ENCODE measurements at places on chromosomes 6 and 20.

DNA sequence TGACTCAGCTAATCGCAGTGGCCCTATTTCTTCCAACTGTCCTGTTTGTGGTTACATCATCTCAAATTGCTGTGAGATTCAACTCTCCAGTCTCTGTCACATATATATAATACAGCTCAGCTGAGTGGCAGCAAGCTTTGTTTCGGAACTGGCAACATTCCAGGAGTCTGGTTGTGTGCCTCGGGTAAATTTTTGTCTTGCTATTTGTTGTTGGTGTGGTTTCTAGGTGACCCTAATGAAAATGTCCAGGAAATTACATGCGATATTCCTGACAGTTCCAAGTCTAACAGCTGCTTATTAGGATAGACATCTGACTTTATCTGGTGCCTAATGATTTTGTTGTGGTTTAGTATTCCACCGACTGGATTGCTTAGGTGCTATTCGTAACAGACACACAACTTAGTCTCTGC lies 581.8 kb downstream of the CD109 start:
- no peak for DNase-seq

DNA sequence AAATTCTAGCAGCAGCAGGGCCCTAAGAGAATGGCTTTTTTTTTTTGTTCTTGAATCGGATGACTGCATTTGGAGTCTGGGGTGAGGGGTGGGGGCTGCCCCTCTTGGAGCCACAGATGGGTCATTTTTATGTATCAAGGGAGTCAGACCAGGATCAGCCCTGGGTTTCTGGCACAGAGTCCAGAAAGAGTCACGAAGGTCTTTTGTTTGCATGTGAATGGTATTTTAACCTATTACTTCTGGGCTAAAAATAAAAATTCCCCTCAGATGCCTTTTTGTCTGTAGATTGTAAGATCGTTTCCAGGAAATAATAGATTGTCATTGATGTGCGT lies 72.5 kb downstream of the PHACTR3 start:
- DNase-seq, result no peak

DNA sequence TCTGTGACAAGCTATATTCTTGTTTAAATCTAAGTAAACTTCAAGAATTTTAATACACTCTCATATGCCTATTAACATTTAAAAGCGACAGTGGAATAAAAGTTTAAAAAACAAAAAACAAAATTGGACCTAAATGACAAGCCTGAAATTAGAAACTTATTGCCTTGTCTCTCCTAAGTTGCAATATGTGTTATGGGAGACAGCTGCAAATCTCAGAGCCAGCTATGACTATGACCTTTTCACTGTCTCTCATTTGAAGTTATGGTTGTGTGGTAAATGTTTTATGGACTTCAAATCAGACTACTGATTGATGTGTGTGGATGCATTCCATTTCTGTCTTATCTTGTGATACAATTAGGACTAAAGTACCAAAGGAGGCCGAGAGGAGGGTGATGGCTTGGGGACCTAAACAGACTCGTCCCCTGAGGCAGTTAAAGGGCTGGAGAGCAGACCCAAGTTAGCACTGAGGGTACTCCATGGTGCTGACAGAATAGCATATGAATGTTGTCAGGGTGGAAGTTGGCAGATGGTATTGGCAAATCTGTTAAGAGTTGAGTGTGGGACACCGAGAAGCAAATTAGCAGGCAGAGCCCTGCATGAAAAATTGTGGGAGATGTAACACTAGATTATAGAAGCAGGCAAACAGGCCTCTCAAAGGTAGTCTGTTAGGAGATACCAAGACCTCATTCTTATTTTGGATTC lies 930.1 kb upstream of the MAN1A1 start:
- no peak for DNase-seq

DNA sequence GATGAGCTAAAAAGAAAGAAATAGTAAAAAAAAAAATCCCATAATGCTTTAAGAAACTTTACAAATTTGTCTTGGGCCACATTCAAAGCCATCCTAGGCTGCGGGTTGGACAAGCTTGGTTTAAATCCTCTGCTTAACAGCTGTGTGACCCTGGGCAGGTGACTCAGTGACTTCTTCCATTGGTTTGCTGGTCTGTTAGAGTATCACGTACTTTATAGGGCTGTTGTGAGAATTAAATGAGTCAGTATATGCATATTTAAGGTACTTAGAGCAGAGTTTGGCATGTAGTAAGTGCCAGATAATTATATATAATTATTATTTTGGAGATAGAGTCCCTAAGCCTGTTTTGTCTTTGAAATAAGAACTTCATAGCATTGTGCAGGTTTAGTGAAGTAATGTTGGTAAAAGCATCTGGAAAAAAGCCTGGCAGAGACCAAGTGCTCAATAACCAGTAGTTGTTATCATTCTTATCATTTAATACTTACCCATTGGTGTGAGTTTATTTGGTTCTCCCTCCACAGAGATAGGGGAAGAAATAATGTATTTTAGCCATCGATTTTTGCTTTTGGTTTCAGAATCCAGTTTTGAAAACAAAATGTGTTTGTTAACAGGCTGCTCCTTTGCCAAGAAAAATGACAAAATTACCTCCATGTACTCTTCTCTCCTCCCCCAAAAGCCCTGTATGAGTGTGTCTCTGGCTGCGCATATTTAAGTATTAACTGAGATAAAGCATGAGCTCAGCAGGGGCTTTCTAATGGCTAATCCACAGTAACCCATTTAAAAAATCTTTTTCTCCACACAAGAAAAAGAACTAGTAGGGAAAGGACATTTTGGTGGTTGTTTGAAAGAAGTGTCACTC lies 67.2 kb downstream of the FOXO3 start:
- DNase-seq, result no peak

DNA sequence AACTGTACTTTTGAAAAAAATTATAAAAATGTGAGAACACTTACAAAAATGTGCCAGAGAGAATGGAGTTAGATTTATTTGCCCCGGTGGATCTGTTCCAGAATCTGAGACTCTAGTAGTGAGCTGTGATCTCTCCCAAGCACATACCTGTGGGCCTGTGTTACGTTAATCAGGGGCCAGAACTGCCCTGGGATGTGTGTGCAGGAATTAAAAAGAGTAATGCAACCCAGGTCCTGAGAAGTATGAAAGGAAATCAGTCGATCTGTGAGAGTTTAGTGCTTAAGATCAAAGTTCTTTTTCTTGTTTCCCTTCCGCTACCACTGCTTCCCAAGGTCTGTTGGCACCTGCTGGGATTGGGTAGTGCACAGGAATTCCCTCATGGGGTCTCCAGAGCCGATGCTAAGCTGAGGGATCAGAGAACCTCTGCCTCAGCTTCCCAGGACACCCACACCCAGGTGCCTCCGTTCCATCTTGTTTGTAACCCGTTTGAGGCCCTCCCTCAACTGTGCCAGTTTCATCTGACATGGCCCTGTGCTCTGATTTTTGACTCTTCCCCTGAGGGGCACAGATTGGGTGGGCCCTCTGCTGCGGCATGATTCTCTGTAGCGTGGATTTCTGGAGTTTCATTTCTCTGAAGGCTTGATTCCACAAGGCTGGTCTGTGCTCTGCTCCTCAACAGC lies 87.7 kb downstream of the RREB1 start:
- no peak for DNase-seq

- no peak for DNase-seq
Measured at GRCh38 chr6:116266803-116267202, 12.9 kb downstream of the TSPYL1 start.

DNA sequence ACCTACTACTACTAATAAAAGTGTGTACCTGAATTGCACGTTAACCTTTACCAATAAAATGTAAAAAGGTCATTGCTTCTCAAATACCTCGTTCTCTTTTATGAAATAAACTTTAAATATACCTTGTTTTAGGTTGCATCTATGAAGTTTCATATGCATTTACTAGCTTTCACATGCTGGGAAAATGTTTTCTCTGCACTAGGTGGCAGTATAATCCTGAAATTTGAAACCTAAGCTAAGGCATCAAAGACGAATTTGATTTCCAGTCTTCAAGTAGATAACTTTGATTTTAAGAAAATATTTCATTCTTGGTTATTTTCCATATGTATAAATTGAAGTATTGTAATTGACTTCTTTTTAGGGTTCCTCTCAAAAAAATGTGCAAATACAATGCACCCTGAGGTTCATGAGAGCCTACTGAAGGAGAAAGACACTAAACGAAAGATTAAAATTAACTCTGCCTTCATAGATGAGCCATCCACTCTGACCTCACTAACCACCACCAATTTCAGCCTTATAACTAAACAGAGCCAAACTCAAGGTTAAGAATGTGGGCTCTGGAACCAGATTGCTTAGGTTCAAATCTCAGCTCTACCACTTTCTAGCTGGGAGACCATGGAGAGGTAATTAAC lies 7.3 kb upstream of the COL9A1 start:
- no peak for DNase-seq

- DNase-seq, result no peak
Measured at GRCh38 chr6:170243791-170244291, 47.0 kb downstream of the DLL1 start.

DNA sequence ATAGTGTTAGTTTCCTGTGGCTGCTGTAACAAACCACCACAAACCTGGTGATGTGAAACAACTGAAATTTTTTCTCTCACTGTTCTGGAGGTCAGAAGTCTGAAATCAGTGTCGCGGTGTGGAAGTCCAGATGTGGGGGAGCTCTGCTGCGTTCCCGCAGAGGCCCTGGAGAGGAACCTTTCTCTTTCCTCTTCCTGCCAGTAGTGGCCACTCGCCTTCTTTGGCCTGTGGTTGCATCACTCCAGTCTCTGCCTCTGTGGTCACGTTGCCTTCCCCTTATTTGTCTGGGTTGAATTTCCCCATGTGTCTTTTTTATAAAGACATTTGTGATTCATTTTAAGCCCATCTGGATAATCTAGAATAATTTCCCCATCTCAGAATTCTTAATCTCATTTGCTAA lies 295.5 kb upstream of the FLRT3 start:
- DNase-seq, result peak; percentile 25

- no peak for DNase-seq
Measured at GRCh38 chr6:134470457-134470975, 152.6 kb upstream of the SGK1 start.

DNA sequence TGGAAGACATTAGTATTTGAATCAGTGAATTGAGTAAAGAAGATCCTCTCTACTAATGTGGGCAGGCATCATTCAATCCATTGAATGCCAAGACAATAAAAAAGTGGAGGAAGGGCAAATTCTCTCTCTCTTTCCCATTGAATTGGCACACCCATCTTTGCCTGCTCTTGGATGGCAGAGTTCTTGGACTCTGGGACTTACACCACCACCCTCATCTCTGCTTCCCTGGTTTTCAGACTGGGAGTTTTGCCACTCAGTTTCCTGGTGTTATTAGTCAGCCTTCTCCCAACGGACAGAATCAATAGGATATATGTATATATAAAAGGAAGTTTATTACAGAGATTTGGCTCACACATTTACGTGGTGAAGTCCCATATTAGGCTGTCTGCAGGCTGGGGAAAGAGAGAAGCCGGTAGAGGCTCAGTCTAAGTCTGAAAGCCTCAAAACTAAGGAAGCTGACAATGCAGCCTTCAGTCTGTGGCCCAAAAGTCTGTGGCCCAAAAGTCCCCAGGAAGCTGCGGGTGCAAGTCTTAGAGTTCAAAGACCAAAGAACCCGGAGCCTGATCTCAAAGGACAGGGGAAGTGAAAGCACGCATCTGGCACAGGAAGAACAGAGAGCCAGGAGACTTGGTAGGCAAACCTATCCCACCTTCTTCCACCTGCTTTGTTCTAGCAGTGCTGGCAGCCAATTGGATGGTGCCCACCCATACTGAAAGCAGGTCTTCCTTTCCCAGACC lies 64.4 kb downstream of the SMPDL3A start:
- no peak for DNase-seq

- no peak for DNase-seq
Measured at GRCh38 chr6:126475449-126475848, 135.5 kb downstream of the CENPW start.

DNA sequence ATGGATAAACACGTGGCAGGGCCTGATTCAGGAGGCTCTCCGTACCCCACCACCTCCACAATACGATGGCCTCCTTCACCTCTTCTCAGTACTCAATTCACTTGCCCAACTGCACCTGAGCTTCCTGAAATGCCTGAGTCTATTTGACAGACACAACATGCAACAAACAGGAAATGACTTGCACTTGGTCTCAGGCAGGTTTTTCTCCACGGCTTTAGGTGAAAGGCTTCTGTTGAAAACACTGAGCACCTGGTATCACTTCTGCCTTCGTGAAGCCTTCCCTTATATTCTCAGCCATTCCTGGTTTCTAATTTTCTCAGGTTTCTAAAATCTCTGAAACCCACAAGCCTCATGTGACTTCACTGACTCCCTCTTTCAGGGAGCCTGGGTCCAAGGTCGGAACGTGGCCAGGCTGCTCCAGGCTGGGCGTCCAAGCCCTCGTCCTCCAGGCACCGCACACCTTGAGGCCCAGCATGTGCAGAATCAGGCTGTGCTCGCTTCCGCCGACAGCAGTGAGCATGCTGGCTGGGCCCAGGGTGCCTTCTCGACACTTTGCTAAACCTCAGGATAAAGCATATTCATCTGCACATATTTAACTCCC lies 34.7 kb downstream of the TAF4 start:
- DNase-seq, result no peak

- DNase-seq, result no peak
Measured at GRCh38 chr20:35539756-35540212, 2.1 kb upstream of the ERGIC3 start.

- no peak for DNase-seq
Measured at GRCh38 chr20:44772636-44773035, 27.0 kb downstream of the KCNK15 start.

DNA sequence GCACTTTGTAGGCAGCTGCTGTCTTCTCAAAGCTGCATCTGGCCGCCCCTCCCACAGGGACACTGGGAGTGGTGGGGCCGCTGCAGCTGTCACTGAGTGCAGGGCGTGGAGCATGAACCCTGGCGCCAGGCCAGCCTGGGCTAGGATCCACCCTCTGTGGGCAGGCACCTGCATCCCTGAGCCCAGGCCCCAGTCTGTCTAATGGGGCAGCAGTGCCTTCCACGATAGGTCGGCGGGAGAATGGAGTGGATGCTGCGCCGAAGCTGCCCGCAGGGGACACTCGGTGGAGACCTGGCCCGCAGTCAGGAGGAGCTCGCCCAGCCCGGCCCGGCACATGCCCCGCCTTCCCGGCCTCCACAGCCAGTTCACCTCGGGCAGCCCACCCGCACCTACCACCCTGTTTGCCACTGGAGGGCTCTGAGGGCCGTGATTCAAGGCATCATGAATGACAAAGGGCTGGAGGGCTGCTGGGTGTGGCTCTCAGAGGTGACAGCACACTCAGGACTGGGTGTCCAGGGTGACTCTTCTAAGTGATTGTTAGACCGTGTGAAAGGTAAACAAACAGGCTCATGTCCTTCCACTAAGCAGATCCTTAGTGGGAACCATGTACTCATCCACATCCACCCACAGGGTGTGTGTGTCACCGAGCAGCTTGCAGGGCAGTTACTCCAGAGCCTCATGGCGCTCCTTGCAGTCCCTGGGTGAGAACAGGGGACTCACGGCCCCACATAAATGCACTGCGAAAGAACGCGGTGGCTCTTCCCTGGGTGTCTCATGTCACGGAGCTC lies 133.9 kb downstream of the AGPAT4 start:
- DNase-seq, result no peak

GRCh38 chr20:49542514-49542991 lies 25.4 kb downstream of the PTGIS start:
- no peak for DNase-seq

GRCh38 chr20:43833511-43834395 lies 80.9 kb upstream of the TOX2 start:
- DNase-seq, result no peak

- DNase-seq, result no peak
Measured at GRCh38 chr6:292506-293192, 362 bp downstream of the DUSP22 start.

- no peak for DNase-seq
Measured at GRCh38 chr20:63322146-63322932, 29.4 kb downstream of the COL20A1 start.

GRCh38 chr6:153976921-153977693 lies 61.9 kb upstream of the OPRM1 start:
- no peak for DNase-seq

Data from GF-D8 (cell line).